ENCODE measurements at places on chromosomes 5 and 9.

GRCh38 chr9:89435071-89435823, 62.7 kb downstream of the SEMA4D start:
- no peak for DNase-seq

- no peak for DNase-seq
These were observed 15.5 kb upstream of the LRRTM2 start for GRCh38 chr5:138890644-138891043.

DNA sequence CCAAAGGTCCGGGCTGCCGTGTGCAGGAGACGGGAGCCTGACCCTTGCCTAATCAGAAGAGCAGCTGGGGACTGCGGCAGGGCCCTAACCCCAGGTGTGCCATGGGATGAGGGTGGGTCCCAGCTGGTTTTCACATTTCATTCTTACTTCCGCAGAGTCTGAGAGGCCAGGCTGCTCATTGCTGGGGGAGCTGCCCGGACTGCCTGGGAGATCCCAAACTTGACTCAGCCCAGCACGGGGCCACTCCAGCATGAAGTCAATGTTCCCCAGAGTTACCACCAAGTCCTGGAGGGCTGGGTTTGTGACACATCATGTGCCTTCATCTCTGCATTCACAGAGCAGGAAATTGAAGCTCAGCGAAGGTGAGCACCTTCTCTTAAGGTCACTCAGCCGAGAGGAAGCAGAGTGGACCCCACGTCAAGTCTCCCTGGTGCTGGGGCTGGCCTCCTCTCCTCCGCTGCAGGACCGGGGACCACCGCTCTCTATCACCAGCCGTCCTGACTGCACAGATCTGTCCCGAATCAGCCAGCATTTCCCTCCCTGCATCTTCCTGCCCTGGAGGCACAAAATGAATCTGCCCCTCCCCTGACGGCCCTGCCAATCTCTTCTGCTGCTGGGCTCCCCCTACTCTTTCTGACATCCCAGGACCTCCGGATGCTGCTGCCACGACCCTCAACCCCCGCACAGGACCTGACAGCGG, 54.6 kb upstream of the PHYKPL start:
- no peak for DNase-seq

DNA sequence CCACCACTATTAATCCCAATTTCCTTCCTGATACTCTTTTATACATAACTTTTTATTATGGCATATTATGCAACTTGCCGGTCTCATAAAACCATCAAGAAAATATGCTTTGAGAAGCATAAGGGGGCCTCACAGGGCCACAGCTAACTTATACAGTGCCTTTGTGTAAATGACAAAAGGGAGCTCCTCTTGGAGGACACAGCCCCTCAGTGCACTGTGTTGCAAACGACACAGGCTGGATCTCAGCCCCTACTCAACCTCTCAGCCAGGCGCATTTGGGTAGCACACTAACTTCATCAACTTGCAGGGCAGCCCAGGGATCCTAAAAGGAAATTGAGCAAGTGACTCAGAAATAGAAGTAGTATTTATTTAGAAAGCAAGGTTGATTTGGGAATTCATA, 35.4 kb downstream of the RIGI start:
- no peak for DNase-seq

DNA sequence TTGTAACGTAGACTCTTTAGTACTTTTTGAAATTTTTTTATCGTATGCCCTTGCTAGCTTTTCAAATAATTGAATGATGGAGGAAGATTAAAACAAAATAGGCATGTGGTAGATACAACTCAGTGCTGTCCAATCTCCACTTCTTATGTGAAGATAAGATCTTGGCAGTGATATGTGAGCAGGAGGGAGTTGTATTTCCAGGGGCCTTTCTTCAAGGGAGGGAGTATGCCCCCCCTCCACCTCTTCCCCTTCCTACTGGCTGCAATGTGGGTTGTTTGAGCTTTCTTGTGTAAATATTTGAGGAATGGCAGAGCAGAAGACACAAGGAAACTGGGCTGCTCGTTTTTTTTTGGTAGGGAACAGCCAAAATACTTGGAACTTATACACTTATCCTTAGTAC, 374.9 kb downstream of the PSAT1 start:
- no peak for DNase-seq

DNA sequence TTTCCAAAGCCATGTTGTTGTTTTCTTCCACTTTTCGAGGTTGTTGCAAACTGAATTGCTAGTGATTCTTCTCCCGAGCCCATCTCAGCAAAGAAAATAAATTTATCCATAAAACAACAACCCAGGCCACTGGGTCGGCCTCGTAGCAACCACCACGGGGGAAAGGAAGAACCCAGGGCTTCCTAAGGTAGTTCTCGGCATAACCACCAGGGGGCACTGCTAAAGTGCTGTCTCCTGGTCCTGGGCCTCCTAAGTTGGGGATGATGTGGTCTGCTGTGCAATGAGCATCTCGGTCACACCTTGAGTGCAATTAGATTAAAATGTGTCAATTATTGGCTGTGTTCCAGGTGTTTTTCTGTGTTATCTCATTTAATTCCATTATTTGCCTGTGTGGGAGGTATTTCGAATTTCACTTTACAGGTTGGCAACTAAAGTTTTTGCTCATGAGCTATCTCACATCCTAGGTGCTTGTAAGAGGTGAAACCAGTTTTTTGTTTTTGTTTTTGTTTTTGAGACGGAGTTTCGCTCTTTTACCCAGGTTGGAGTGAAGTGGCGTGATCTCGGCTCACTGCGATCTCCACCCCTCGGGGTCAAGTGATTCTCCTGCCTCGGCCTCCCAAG, 102.8 kb upstream of the DAP start:
- DNase-seq, result no peak

DNA sequence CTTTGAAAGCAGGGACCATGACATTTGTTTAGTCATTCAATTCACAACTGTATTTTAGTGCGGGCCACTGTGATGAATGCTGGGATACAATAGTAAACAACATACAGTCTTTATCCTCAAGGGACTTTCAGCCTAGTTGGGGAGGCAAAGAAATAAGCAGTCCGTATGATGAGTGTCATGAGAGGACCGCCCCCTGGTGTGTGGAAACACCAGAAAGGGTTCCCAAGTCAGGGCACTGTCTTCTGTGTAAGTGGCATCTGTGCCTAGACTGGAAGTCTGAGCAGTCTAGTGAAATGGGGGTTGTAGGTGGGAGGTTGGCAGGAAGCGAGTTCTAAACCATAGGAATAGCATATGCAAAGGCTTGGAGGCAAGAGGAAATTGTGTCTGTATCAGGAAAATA, 6.8 kb downstream of the C9orf43 start:
- no peak for DNase-seq

DNA sequence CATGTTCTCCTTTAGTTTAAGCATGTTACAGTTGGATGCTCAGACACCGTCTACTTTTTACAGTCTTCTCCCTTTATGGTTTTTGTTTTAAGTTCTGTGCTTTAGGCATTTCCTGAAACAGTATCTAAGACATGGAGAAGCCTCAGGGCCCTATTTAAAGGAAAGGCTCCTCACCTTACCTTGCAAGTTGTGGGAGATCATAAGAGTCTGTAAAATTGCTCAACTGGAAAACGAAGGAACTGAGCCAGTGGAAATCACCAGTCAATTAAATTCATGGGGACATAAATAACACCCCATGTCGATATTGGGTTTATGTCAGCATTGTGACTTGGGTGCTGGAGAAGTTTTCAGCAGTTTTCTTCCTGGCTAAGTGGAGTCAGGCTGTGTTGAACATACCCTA, 239.2 kb downstream of the KIF4B start:
- DNase-seq, result no peak

DNA sequence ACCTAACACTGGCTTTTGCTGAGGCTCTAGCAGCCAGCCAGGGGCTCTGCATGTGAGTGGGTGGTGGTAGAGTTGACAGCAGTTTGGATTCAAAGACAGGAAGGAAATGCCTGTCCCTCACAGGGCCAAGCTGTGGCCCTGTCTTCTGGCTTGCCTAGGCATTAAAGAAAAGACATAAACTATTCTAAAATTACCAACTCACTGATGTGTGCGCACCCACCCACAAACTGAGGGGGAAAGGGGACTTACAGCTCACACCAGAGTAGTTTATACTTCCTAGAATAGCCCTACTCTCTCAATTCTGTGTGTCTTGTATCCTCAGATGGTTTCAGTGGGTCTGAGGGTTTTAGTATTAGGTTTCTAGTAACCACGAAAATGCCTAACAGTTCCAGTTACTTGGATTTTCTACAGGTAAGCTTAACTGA, 18.3 kb upstream of the IL13 start:
- no peak for DNase-seq

GRCh38 chr9:129334105-129334935, 156.3 kb upstream of the IER5L start:
- DNase-seq, result peak; percentile 65

DNA sequence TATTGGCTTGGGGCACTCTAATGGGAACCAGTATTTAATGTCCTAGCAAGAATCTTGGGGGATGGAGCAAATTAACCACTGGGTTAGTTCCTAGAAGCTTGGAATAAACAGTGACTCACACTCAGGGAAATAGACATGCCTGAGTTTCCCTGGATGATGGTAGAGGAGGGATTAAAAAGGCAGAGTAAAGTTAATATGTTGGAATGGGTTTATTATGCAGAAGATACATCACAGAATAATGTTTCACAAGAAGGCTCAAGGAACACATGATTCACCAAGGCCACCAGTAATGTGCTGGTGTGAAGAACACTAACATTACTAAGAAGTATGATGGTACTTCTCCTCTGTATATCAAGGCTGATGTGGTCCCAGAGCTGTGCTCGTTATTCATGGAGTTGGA, 752.9 kb upstream of the SEMA6A start:
- DNase-seq, result no peak

GRCh38 chr9:76445976-76446375, 13.0 kb upstream of the GCNT1 start:
- no peak for DNase-seq

GRCh38 chr9:79880626-79881025, 308.9 kb downstream of the TLE4 start:
- no peak for DNase-seq

DNA sequence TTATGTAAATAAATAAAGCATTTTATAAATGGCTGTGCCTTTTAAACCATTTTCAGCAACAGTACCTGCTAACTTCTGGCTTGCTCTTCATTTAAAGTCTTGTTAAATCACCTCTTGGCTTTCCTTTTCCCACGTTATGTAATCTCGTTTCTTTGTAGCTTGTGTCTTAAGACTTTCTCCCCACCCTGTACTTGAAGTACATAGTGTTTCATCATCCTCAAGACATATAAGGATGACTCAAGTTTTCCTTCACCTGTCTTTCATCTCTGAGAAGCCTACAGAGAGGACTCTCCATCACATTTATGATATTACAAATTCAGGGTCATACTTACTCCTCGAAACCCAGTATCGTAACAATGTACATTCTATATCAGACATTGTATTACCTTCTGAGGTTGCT, 33.9 kb downstream of the PRELID2 start:
- no peak for DNase-seq

DNA sequence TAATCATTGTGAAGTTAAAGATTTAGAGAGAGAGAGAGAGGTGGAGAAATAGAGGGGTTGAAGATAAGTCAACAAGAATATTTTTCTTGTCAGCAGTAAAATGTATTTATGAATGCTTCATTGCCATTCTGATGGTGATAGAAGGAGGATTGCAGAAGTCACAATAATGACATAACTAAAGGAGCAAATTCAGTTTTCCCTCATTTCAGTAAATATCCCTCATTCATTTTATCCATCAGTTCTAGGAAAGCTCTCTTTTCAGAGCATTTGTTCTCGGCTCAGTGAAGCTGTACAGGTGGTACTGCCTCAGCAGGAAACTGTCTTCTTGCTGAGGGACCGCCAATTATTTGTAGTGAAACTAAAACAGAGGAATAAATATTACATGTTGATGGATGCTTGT, 681.4 kb downstream of the CETN3 start:
- no peak for DNase-seq

- no peak for DNase-seq
These were observed 162.8 kb downstream of the FAM174A start for GRCh38 chr5:100697970-100698369.

DNA sequence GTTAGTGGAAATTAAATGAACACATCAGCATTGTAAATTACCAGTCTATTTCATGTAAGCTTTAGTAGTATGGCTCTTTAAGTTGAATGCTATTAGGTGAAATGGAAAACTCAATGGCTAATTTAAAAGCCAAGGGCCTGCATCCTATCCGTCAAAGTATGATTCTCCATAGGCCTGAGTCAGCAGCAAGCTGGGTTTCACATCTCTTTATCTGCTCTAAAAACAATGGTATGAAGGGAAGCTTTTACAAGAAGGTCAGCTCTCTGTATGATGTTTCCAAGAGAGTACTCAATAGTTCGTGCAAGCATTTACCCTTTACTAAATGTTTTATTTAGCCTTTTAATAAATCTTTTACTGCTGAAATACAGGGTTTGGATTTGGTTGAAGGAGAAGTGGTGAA, 62.8 kb downstream of the MAP1B start:
- DNase-seq, result no peak
